ENCODE measurements at places on chromosomes 13 and 19.

DNA sequence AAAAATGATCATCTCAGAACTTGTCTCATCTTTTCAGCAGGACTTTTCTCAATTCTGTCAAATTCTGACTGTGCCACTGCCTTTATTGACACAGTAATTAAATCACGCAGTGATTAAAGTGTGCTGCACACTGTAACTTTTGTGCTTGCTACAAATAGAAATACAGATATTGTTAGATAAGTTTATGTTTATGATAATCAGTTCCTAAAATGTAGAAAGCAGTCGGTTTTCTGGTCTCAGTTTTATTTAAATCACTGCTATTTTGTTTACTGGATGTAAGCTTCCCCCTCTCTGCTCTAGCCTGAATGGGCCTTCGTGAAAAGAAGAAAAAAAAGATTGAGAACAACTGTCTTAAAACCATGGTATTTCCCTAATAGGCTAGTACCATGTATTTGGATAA is 258.8 kb upstream of the STARD13 start:
- no peak for DNase-seq

DNA sequence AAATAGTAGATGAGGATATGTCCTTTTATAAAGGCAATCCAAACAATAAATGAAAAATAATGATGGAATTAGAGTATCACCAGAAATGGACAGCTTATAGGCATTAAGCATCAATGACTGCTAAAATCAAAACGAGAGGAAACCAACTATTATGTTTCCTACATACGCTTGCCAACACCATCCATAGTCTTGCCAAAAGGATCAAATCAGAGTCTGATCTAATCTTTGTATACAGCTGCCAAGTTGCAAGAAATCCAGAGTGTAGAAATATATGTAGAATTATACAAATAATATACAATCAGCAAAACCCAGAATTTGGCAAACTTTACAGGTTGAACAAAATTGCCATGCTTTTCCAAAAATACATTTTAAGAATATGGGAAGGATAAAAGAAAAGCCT is 1661.6 kb downstream of the SLITRK1 start:
- DNase-seq: no peak

GRCh38 chr19:38513762-38514167 is 80.3 kb downstream of the RYR1 start:
- no peak for DNase-seq

DNA sequence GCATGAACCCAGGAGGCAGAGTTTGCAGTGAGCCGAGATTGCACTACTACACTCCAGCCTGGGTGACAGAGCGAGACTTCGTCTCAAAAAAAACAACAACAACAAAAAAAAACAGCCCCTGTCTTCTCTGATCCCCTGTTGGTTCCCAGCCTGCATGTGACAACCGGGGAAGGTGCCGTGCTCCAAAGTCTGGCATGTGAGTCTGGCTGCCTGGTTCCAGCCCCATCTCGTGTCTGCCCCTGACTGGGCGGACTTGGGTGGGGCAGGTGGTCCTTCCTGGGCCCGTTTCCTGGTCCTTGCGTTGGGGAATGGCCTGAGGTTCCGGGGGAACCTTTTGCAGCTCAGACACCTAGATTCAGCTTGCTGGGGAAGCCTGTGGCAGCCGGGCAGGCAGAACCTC is 50.5 kb downstream of the DNM2 start:
- no peak for DNase-seq

- DNase-seq: no peak
These were observed 4.1 kb upstream of the C19orf53 start for GRCh38 chr19:13770013-13770635.

DNA sequence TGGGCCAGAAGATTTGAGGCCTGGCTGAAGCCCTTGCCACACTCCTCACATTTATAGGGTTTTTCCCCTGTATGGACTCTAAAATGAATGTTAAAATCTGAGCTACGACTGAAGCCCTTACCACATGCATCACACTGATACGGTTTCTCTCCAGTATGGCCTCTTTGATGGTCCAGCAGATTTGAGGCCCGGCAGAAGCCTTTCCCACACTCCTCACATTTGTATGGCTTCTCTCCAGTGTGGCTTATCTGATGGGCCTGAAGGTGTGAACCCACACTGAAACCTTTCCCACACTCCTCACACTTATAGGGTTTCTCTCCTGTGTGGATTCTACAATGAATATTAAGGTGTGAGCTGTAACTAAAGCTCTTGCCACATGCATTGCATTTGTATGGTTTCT is 21.0 kb downstream of the ZNF45 start:
- DNase-seq: no peak

DNA sequence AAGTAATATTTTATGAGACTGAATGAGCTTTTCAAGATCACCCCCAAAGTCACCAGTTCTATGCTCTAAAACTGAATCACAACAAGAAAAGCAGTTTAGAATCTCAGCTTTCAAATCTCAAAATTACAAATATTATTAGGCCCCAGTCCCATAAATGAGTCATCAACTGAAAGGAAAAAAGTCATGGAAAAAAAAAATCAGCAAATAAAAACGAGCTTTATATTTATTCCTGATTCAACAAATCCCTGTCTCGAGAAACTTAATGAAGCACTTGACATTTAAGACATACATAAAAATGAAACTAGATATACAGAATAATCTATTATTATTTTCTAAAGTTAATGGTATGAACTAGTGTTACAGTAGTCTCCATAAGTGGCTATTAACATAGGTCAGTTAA is 203.0 kb downstream of the DIAPH3 start:
- DNase-seq: peak; percentile 20

- no peak for DNase-seq
These were observed 21.1 kb upstream of the ZSCAN18 start for GRCh38 chr19:58118979-58119733.

- no peak for DNase-seq
These were observed 262.1 kb downstream of the B3GLCT start for GRCh38 chr13:31461923-31462322.

DNA sequence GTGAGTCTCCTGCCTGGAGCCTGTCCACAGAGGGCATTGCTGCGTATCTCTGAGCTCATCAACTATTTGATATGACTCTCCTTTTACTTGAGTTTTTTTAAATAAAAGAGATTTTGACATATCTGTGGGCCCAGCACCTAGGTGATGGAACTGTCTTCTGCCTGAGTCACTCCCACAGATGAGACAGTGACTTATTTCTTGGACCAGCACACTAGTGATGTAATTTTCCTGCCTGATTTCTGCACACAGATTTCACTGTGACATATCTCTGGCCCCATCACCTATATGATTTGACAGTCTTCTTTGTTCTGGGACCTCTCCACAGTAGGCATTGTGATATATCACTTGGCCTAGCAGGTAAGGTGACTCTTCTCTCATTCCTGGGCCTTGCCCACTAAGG is 66.6 kb upstream of the ZNF43 start:
- DNase-seq: no peak

DNA sequence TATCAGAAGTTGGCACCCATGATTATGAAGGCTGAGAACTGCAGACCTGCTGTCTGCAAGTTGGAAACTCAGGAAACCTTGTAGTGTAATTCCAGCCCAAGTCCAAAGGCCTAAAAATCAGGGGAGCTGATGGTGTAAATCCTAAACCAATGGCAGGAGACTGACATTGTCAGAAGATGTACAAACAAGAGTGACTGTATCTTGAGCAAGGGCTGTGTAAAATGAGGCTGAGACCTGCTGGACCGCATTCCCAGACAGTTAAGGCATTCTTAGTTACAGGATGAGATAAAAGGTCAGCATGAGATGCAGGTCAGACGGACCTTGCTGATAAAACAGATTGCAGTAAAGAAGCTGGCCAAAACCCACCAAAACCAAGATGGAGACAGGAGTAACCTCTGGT is 147.7 kb downstream of the COG6 start:
- no peak for DNase-seq

- no peak for DNase-seq
These were observed 72.5 kb downstream of the ZNF708 start for GRCh38 chr19:21256722-21257121.

GRCh38 chr13:112996671-112997091 is 27.7 kb downstream of the MCF2L start:
- DNase-seq: no peak

DNA sequence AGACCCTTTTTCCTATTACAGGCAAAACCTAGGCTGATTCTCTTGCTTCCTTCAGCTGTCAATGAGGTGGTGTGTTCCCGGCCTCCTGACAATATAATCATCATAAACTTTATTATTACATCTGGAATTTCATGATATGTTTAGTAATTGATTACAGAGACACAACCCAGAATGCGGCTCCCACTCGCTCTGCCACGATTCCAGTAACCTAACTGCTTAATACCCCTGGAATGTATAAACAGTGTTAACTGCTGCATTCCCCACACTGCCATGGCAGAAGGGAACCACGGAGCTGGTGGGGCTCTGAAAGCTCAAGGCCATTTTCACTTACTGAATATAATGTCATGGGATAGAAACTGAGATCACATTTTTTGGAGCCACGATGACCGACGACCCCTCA is 17.1 kb downstream of the TSHZ3 start:
- no peak for DNase-seq
